GM18507 (cell line): ENCODE measurements at places on chromosomes 3 and 15.

GRCh38 chr3:37985637-37986320, 4.8 kb upstream of the VILL start:
- no peak for DNase-seq

GRCh38 chr3:103693831-103694230, 1259.0 kb downstream of the ZPLD1 start:
- DNase-seq, result no peak

GRCh38 chr3:150494411-150494977, 51.8 kb downstream of the SERP1 start:
- DNase-seq, result no peak

DNA sequence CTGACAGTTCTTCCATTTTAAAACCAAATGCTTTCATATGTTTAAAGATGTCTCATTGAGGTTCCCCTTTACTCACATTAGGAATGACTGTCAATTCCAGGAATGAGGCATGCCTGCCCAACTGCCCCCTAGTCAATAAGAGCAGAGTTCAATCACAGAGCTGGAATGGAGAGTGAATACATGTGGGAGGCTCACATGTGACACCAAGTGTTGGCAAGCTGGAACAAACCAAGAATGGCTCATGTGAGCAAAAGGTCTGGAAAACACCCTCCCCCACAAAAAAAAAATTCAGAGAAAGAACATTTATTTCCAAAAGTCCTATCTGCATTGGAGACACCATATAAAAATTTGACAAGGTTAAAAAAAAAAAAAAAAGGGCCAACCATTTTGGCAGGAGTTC, 3.7 kb downstream of the PBRM1 start:
- DNase-seq, result no peak

DNA sequence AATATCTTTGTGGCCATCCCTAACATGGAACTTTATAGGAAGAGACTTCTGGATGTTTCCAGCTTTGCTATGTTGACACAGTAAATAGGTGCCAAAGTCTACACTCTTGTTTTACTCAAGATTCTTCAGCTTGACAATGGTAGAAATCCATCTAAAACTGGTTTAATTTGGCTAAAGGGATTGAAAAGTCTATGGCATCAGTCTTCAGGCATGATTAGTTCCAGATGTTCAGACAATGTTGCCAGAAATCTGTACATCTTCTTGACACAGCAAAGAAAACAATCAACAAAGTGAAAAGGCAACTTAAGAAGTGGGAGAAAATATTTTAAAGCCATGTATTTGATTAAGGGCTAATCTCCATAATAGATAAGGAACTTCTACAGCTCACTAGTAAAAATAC, 130.5 kb downstream of the LRRC3B start:
- no peak for DNase-seq

DNA sequence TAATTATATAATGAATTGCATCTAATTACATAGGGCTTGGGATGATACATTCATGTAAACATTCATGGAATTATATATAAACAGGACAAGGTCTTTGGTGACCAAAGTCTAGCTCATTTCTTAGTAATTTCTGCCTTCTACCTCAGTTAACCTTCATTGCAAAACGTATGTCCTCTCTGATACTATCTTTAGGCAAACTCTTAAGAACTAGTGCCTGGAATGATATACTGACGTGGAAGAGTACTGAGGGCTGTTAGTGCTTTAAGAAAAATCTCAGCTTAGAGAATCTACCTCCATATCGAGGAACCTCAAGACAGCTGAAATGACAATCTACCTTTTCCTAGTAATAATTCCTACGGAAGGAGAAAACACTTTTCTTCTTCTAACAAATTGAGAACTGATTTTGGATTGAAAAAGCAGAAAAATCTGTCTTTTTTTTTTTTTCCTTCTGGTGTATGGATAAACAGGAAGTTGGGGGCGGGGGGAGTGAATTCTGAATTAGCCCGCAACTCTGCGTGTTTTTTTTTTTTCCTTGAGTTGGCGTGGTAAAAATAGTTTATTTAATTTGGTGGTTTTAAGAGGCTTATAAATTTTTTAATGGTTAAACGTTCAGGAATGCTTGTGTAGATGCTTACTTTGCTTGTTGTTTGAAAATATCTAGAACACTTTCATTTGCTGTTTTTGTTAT, 43.2 kb downstream of the RARB start:
- DNase-seq, result no peak

GRCh38 chr3:141960731-141961130, 84.3 kb downstream of the ATP1B3 start:
- no peak for DNase-seq

GRCh38 chr3:52784931-52785590, 7.7 kb downstream of the ITIH1 start:
- DNase-seq, result no peak

DNA sequence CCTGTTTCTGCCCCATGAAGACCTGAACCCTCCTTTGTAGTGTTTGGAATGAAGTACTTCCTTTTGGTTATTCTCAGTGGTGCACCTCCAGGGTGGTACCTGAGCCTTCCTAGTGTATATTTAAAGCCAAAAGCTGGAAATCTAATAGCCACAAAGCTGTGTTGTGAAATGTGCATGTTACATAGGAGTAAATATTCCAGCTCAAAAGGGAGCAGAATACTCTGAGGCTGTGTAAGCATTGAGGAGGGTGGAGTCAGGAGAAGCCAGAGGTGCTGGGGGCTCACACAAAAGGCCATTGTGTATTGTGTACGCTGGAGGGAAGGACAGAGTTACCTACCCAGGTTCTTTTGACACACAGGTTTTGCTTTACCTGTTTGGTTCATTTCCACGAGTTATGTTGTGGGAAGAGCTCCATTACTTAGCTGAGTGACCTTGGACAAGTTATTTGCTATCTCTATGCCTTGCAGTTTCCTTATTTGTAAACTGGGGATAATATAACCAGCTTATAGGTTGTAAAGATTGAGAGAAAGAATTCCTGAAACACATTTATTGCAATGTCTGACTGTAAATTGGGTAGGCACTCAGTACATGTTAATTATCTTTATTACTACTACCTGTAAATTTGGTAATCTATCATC, 24.7 kb downstream of the GPR171 start:
- DNase-seq, result no peak

DNA sequence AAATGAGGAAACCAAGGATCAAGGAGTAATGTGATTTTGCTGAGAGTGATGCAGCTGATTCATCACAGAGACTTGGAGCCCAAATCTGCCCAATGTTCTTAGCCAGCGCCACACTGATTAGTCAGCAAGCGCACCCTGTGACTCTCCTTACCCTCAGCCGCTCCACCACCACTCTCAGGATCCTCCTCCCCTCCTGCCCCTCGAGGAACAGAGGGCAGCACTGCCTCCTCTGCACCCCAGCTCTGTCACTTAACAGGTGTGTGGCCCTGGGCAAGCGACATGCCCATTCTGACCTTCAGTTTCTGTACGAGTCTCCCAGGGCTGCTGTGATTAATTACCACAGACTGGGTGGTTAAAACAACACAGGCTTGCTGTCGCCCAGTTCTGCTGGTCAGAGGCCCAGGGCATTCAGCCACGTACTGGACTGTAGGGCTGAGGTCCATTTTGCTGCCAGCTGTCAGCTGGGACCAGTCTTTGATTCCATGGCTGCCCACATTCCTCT, 36.1 kb upstream of the HRH1 start:
- no peak for DNase-seq

DNA sequence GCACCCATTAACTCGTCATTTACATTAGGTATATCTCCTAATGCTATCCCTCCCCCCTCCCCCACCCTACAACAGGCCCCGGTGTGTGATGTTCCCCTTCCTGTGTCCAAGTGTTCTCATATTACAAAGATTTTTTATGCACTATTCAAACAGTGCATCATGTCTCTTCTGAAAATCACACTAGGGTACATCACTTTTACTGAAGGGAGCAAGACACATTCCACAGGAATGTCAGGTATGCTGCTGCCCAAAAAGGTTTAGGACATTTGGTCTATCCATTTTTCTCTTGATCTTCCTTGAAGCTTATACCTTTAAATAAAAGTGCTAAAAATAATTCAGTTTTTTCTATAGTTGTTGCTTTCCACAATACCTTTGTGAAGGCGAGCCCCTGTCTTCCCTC, 9.2 kb upstream of the EPHA3 start:
- no peak for DNase-seq

DNA sequence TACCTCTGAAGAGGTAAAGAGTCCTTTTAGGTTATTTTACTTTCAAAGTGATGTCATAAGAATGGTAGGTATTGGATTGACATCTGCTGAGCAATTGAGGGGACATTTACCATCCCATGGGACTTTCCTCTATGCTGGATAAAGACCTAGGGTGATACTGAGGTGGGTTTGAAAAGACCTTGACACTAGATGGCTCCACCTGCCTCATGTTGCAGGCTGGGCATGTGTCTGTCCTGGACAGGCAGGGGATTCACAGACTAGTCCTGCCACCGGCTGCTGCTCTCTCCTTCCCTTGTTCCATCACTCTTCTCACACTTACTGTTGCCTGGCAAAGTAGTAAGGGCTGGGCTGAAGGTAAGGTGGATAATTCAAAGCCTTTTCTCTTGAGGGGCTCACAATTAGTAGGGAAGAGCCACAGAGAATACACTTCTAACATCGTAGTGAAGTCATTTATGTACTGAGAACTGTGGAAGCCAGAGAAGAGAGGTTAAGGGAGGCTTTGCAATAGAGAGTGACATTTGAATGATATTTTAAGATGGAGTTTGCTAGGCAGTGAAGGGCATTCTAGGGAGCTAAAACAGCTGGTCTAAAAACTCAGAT, 27.7 kb downstream of the TRAK1 start:
- peak; percentile 66 for DNase-seq

GRCh38 chr15:48888836-48889235, 10.9 kb downstream of the EID1 start:
- no peak for DNase-seq

- no peak for DNase-seq
Observed at GRCh38 chr3:15498431-15499214, 22.9 kb downstream of the COLQ start.

GRCh38 chr3:123287051-123287961, 85.6 kb downstream of the SEC22A start:
- DNase-seq, result no peak

DNA sequence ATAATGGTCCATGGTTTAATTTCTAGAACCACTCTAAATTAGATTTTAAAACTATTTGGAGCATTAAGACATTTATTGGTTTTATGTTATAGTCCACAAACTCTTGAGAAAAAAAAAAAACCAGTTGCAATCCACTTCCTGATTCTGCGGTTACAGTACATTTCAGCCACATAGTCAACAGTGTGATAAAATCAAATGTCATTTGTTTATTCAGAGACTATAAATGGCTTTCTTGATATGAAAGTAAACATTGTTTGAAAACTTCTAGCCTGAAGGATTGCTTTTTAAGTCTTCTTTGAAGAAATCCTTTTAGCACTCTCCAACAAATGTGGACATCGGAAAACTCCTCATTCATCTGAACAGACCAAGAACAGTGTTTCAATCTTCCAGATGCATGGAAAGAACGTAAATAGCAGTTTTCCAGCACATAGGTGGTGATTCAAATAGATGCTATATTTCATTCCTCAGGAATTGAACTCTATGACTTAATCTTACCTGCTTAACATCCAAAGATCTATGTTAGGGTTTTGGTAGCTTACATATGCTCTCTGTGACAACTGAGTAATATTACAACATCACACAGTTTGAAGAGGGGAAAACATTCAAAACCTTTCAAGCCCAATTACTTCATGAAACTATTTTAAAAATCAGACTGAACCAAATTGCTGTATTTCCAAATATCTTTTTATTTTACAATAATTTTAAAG, 87.8 kb upstream of the UBE2E2 start:
- no peak for DNase-seq

DNA sequence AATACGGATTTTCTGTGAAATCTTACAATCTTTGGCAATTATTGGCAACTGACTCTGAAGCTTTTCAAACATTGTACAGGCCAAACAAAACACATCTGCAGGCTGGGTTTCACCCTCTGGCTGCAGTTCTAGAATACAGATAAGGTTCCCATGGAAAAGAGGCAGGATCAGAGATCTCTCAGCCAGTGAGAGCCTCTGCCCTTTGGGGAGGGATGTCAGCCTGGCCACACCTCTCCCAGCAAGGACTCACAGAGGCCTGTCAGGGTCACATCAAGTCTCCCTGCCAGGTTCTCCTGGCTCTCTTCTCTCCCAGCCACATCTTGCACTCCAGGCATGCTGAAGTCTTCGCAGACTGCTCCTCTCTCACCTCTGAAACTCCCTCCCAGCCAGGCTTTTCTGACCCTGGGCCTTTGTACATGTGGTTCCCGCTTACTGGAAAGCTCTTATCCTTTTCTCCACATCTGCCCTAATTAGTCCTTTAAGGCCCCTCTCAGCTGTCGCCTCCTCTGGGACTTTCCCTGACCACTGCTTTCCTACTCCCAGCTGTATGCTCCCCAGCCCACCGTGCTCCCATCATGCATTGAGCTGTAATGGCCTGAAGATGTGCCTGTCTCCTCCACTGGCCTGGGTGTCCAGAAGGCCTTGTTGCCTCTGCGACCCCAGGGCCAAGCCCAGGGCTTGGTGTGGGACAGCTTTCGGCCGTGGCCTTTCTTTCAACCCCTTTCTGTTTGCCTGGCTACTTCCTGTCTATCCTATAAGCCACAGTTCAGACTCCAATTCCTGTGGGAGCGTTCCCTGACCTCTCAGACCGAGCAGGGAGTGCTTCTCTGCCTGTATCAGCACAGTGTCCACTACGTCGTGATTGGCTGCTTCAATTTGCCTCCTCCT, 4.3 kb downstream of the RBP1 start:
- DNase-seq, result no peak
